Naive B cell (primary cell): ENCODE measurements at places on chromosomes 1 and 21. TPM values are rescaled to one million over a fixed set of nuclear protein-coding genes. Genes with fewer than 3 reads are reported as not detected.

Gene ETV3
- 14.5 TPM for polyA plus RNA-seq

Gene IL6R
- polyA plus RNA-seq: 1.3 TPM

DNA sequence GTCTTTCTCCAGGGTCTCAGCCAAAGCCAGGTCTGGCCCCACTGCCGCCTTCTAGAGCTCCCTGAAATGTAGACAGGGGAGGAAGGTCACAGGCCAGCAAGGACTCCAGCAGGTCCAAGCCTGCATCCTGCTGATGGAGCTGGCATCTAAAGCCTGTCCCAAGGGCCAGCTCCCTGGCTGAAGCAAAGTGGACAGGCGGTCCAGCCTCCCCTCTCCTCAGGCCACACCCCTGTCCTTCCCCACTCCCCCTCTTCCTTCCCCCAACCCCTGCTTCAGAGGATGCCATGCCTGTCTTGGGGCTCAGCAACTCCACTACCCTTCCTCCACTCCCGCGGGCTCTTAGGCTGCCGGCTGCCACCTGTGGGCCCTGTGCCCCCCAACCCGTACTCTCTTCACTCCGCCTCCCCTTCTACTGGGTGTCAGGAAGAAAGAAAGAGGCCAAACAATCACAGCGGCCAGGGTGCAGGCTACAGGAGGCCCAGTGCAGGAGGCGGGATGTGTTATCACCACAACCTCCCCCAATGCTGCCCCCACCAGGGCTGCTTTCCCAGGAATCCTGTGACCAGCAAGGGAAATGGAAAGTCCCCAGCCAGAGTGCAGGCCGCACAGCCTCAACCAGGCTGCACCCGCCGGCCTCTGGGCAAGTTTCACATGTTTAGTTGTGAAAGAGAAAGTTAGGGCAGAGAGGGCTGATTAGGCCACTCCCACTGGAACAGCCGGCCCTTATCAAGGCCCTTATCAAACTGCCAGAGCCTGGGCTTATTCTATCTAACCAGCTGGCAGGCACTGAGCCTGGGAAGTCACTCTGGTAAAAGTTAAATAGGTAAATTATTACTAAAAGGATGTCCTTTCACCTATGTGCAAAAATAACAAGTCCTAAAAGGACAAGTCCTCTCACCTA is 34.1 kb downstream of the ACOT7 start:
- peak; percentile 27 for DNase-seq
- H3K36me3 ChIP-seq: no peaks in the 10 kb centered on the region
- no peaks in the 10 kb centered on the region for H3K27me3 ChIP-seq
- peaks cover 24% of the 10 kb centered on the region for H3K4me1 ChIP-seq
- peak overlapping the region; percentile 88 for H3K27ac ChIP-seq

DNA sequence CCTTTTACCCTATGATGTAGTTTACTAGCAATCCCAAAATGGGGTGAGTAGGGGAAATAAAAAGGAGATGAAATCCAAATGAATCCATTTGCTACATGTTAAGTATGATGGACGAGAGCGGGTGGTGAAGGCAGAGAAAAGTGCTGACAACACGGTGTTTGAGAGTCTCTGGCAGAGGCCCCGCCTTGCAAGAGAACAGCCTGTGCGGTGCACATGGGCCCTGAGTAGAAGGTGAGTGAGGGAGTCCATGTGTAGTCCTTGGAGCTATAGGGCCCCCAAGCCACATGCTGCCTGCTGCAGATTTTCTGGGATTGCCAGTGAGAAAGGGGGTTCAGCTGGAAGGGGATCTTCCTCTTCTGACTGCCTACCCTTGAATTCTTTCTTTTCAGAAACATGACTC is 177.1 kb downstream of the TNR start:
- H3K27ac ChIP-seq: no peak overlapping the region
- peaks cover 1% of the 10 kb centered on the region for H3K4me1 ChIP-seq
- no peak for DNase-seq
- H3K4me3 ChIP-seq: no peak overlapping the region
- peaks cover 10% of the 10 kb centered on the region for H3K27me3 ChIP-seq
- H3K36me3 ChIP-seq: no peaks in the 10 kb centered on the region

DNA sequence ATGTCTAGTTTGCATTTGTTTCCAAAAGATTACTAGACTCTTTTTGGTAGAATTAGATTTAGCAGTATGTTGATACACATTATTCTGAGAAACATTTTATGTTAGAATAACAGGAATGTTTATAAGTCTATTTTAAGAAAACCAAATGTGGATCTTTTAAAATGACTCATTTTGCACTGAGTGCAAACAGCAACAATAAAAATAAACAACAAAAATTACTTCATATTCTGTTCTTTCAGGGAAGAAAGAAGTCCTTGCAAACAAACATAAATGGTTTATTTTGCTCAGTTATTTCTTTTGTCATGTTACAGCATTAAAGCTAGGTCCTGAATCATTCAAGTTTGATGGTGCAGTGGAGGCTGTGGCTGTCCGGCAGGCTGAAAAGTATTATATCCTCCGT is 106.8 kb upstream of the TENT5C start:
- DNase-seq: no peak
- H3K36me3 ChIP-seq: no peaks in the 10 kb centered on the region
- H3K27me3 ChIP-seq: no peaks in the 10 kb centered on the region
- H3K4me1 ChIP-seq: no peaks in the 10 kb centered on the region

- no peaks in the 10 kb centered on the region for H3K36me3 ChIP-seq
- no peak overlapping the region for H3K27ac ChIP-seq
- DNase-seq: no peak
- peaks cover 53% of the 10 kb centered on the region for H3K27me3 ChIP-seq
- no peak overlapping the region for H3K4me3 ChIP-seq
Observed at GRCh38 chr1:201269281-201269680, 14.0 kb upstream of the PKP1 start.

GRCh38 chr1:198620218-198620617 is 18.6 kb upstream of the PTPRC start:
- H3K36me3 ChIP-seq: no peaks in the 10 kb centered on the region
- no peaks in the 10 kb centered on the region for H3K27me3 ChIP-seq
- peak overlapping the region; percentile 97 for H3K27ac ChIP-seq
- H3K4me3 ChIP-seq: peak overlapping the region; percentile 91
- peaks cover 74% of the 10 kb centered on the region for H3K4me1 ChIP-seq

DNA sequence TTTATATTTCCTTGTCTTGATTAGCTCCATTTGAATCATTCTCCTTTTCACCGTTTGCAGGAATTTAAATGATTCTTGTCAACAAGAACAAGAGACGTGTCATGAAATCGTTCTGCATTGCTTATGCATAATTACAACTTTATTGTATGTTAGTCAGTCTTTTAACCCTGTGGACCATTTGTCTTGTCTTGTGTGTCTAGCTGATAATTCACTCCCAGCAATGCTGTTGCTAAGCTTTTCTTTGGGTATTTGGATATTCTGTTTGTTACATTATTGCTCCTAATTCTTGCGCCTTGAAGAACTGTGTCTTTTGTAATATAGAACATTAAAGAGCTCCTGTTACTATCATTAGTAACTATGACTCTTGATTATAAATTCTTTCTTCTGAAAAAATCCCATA is 311.9 kb downstream of the RYR2 start:
- H3K4me3 ChIP-seq: no peak overlapping the region
- no peaks in the 10 kb centered on the region for H3K36me3 ChIP-seq
- DNase-seq: no peak

Gene FCRL5
- 94.6 TPM for polyA plus RNA-seq

Gene SPRR2A
- not detected for polyA plus RNA-seq

DNA sequence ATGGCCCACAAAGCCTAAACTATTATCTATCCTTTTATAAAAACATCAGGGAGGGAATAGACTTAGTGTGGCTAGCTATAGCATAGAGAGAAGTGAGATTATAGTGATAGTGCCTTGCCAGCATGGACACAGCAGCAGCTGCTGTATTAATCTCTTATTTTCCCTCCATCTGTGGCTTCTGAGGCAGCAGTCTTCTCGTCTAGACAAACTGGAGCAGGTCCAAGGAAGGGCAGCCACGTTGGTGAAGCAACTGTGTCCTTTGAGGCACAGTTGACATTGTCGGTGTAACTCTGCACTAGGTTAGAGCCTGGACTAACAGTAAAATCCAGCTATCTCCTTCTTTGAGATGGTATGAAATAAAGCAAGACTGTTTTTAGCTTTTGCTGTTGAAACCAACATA is 131.3 kb downstream of the CACHD1 start:
- H3K36me3 ChIP-seq: no peaks in the 10 kb centered on the region
- no peaks in the 10 kb centered on the region for H3K4me1 ChIP-seq
- peaks cover 9% of the 10 kb centered on the region for H3K27me3 ChIP-seq
- H3K27ac ChIP-seq: no peak overlapping the region
- DNase-seq: no peak

Gene SEMA4A
- 37.3 TPM for polyA plus RNA-seq
